ENCODE measurements at places on chromosomes 7 and 10. TPM values are rescaled to one million over a fixed set of nuclear protein-coding genes. Genes with fewer than 3 reads are reported as not detected.

The DRGX gene
- total RNA-seq: not detected

The SFTPD gene
- not detected for total RNA-seq

The ASB4 gene
- total RNA-seq: not detected

The AKR1B15 gene
- not detected for total RNA-seq

The CALML3 gene
- 0.25 TPM for total RNA-seq

The NEUROD6 gene
- total RNA-seq: not detected

The NPSR1 gene
- not detected for total RNA-seq

The GJD4 gene
- not detected for total RNA-seq

The LLCFC1 gene
- total RNA-seq: not detected

The POLR2J gene
- total RNA-seq: 50.0 TPM

The MUC3A gene
- not detected for total RNA-seq

The CPVL gene
- total RNA-seq: 49.0 TPM

The KEL gene
- not detected for total RNA-seq

The ELN gene
- not detected for total RNA-seq

The NT5C2 gene
- 53.6 TPM for total RNA-seq

Data from MCF 10A (cell line).